ENCODE measurements at places on chromosomes 3 and 15. TPM values are rescaled to one million over a fixed set of nuclear protein-coding genes. Genes with fewer than 3 reads are reported as not detected.
A peak's percentile ranks its signal among the peaks of the same experiment; 100 is the strongest.

DNA sequence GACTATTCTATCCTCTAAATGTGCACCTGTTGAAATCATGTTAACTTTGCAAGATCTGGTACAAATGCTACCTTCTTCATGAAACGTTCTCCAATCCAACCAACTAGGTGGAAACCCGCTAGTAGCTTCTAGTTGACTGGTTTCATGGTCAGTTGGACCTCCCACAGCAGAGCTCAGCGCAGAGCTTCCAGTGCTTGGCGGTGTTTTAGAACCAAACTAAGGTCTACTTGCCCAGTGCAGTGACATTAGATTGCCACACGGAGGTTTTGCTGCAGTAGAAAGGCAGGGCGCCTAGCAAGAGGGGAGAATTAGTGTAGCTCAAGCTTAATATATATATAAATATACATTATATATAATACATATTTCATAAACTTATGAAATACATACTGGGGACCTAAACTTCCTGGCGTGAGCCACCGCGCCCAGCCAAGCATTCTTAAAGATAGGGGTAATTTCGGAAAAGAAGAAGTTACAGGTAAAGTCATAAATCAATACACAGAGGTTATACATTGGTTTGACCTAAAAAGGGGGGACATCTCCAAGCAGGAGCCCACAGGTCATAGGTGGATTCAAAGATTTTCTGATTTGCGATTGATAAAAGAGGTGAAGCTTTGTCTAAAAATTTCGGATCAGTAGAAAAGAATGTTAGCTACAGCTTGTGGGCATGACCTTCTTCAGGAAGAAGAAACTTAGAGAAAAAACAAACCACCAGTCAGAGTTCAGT is 2.1 kb upstream of the OXSR1 start:
- no peak for DNase-seq

DNA sequence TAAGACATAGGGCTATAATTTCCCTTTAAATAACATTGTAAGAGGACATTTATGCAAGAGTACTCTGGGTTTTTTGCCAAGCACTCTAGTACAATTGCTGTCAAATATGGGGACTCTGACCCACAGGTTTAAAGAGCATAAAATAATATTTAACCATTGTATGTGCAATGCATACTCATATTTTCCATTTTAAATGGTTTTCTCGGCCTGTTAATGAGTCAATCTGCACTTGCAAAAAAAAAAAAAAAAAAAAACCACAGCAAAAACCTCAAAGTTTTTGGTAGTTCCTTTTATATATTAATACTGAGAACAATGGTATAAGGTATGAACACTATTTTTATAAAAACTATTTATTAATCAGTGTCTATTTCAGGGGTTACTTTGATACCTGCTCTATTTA is 304.0 kb upstream of the CBLB start:
- DNase-seq: no peak

GRCh38 chr3:49912881-49913281 is 9.2 kb upstream of the MST1R start:
- DNase-seq: no peak

DNA sequence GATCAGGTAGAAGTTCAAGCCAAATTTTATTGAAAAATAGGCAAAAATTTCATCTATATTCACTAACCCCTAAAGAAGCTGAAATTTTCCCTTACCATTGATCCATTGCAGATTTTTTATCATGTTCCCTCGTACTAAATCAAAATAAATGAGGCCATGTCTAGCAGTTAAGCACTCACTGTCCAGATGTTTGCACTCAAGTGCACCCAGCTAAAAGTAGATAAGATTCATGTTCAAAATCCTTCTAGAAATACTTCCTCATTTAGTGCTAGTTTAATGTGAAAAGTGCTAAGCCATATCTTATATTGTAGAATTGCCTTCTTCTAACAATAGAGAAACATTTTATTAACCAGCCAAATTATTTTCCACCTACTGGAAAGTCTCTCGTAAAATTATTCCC is 164.7 kb upstream of the UBE2E2 start:
- no peak for DNase-seq

DNA sequence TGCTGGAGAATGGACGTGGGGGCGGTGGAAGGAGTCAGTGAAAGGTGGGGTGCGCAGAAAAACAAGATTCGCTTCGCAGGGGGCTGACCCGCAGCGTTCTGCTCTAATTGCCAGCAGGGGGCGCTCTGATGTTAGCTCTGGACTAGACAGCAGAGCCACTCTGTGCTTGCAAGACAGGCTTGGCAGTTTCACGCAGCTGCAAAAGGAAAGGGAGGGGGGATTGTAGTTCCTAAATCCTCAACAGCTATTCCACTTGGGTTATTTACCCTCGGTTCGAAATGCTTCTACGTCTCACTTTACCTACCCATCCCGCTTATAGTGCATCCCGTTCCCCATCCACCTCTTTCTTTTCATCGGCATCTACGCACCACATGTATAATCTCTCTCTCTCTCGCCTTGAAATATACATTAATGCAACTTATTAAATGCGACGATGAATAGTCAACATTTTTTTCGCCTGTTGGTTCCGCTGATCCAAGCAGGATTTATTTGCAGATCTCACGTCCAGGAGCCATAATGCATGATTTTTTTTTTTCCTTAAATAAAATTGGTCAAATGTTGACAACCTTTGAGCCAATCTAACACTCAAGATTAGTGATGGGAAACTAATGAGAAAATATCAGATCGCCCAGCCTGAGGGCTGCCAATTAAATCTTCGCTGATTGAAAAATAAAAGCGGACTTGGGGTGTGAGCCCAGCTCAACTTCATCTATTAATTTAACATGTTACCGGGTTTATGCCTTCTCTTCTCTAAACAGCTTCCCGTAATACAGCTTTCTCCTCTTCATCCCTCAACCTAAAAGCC is 216.4 kb downstream of the MEIS2 start:
- peak; percentile 91 for DNase-seq

DNA sequence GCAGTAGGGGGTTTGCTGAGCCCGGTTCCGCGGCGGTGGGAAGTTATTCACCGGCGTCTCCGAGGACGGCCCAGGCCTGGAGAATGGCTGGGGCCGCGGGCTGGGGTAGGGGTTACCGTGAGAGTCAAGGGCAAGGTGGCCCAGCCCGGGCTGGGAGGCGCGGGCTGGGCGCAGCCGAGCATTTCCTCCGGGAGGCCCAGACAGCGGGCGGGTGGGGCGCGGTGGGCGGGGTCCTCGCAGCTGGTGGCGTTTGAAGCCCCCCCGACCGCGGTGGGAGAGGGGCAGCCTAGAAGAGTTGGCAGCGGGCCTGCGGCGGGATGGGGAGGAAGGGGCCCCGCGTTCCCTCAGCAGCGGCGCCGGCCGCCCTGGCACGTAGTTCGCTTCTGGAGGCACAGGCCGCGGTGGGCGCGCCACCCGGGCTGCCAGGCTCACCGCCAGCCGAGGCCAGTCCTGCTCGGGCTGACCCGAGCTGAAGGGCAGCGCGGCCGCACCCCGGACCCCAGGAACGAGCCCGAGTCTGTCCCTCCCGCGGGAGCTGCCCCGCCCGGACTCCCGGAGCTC is 960 bp upstream of the KLF13 start:
- DNase-seq: no peak

GRCh38 chr3:46460051-46460450 is 4.7 kb downstream of the LTF start:
- no peak for DNase-seq

DNA sequence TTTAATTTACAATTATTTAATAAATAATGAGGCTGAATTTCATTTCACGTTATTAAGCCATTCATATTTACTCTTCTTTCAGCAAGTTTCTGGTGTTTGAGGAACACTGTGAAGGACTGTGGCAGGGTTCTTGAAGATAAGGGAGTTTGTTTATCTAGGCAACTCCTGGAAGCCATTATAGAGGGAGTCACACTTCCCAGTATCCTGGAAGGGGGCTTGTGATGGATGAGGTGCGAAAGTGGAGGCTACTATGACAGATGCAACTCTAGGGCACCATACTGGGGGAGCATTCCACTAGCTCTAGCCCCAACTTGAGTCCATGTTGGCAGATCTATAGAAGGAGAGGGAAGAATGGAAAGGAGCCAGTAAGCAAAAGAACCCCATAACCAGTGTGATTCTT is 14.4 kb downstream of the CNOT10 start:
- DNase-seq: no peak

DNA sequence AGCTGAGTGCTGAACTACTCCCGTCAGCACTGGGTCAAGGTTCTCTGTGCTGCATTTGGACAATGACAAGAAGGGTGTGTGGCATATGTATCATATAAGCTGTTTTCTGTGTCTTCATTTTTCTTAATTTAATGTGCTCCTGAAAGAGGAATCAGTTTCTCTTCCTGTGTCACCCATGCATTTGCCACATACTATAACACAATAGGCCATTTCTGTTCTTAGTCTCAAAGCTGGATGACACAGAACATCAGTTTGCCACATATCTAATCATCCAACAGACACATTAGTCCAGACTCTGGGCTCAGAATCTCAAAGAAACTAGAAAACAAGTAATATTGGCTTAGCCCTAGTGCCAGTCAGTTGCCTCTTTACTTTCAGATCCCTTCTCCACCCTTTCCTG is 34.1 kb downstream of the CEP19 start:
- DNase-seq: no peak

GRCh38 chr15:84937144-84937543 is 44.5 kb upstream of the PDE8A start:
- no peak for DNase-seq

DNA sequence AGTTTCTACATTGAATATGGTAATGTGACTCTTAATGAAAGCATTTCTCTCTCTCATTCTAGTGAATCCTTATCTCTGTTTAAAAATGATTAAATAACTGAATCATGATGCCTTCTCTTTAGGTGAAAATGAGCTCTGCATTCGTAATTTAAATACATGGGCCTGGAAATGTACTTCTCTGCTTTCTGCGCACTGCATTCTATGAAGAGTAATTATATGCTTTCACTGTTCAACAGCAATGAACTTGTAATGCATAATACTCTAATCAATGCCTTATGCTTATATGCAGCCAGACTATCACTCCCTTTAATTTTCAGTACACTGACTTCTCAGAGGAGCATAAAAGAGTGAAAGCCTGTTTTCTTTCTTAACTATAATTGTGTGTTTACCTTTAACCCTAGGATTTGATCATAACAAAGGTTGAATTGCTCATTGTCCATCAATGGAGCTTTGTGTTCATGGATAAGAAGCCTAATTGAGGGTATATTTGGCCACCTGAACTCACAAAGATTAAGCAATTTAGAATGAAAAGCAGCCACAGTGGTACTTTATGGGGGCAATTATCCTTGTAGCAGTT is 330.8 kb upstream of the PDZRN3 start:
- DNase-seq: no peak

GRCh38 chr3:55882006-55882405 is 394.9 kb upstream of the WNT5A start:
- no peak for DNase-seq

DNA sequence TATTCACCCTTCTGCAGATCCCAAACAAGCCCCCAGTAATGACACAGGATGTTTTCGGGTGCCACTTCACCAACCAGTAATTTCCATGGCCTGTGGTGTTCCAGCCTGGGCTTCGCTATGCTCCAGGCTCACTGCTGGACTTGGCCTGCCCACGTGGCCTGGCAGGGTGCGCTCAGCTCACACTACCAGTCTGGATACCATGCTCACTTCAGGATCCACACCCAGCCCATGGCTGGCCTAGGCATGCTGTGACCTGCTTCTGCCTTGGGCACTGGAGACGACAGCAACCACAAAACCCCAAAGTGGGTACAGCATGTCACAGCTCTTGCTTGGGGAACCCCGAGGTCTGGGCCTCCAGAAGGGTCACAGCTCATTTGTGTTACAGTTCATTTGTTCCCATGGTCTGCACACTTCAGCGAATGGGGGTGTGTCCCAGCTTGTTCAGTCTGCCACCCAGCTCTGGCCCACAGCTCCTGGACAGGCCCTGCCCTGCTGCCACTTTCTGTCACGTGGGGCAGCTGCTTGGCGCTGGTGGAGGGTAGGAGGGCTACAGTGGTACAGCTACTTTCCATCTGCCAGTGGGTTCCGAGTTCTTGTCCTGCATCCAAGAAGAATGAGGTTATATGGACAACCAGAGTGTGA is 650.8 kb downstream of the MCTP2 start:
- no peak for DNase-seq

DNA sequence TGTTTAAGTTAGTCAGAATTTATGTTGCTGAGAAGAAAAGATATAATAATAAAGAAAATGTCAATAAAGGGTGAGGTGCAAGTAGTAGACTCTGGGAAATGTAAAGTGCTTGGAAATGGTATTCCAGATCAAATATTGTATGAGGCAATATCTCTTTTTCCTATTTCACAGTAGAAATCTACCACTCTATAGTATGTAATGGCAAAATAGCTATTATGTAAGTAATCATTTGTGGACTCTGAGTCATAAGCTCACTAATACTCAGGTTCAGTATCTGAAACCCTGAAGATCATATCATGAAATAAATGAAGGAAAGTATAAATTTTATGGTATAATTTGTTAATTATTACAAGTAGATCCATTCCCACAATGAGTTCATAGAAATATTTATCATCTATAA is 322.1 kb downstream of the PYDC2 start:
- no peak for DNase-seq

DNA sequence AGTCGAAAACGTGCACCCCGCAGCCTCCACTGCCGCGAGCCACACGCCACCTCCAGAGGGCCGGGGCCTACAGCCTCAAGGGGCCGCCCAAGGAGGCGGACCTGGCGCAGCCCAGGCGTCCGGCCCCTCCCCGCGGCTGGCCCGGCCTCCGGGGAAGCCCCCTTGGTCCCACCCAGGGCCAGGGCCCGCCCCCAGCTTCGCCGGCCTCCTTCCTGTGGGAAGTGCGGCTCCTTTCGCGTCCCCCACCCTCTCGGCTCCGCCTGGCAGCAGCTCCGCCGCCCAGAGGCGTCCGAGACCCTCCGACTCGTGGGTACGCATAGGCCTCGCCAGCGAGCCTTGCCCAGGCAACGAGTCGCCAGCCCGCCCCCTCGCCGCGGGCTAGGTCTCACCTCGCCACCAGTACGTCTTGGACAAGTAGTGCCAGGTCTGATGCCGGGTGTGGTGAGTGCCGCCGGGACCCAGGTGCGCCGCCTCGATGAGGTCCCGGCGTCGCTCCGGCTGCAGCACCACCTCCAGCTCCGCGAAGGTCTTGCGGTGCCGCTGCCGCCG is 642 bp downstream of the ZBTB11 start:
- DNase-seq: peak; percentile 61

- DNase-seq: no peak
Measured at GRCh38 chr3:107637416-107638183, 114.8 kb downstream of the BBX start.

DNA sequence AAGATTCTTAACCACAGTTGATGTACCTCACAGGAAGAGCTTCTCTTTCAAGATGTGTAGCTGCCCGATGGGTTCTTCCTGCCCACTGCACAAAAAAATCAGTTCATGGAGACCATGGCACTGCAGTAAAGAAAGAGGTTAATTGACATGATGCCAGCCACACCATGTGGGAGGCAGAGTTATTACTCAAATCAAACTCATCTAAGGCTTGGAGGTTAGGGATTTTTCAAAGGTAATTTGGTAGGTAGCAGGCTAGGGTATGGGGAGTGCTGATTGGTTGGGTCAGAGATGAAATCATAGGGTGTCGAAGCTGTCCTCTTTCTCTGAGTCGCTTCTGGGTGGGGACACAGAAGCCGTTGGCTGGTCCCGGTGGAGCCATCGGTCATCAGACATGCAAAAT is 57.4 kb upstream of the BDH1 start:
- DNase-seq: no peak

Gene SERPINI2
- not detected for total RNA-seq

Gene IGDCC3
- not detected for total RNA-seq

Gene GP5
- total RNA-seq: 0.19 TPM

Gene TNNC1
- total RNA-seq: 2.4 TPM

Gene HCN4
- total RNA-seq: not detected

Gene CFAP100
- not detected for total RNA-seq

Gene ITPKA
- total RNA-seq: 1.2 TPM

Gene ANKDD1A
- total RNA-seq: 5.9 TPM

Gene TIGIT
- total RNA-seq: 0.19 TPM
